ENCODE measurements at places on chromosomes 3 and 15.
A peak's percentile ranks its signal among the peaks of the same experiment; 100 is the strongest.

- DNase-seq: peak; percentile 51
These were observed 37.5 kb downstream of the CD86 start for GRCh38 chr3:122092460-122093165.

- no peak for DNase-seq
These were observed 45.2 kb downstream of the RPN1 start for GRCh38 chr3:128605091-128606046.

DNA sequence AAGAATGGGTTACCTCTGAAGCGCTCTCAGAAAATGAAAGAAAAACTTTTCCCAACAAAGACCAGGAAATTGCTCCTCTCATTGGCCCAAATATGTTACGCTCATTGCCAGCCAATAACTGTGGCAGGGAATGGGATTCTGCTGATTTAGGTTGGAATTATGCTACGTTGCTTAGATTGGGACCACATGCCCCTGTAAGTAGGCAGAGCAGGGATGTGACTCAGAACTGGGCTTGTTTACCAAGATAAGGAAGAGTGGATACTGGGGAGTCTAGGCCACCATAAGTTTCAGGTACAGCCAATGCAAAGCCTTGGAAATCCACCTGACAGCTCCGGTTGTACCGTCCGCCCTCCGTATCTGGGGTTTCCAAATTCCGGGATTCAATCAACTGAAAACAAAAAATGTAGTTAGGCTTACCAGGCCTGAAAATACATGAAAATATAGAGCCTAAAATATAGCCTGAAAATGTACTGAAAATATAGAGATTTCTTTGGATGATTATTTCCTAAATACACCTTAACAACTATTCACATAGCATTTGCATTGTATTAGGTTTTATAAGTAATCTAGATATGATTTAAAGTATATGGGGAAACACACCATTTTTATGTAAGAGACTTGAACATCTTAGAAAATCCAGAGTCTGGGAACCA, 1.5 kb upstream of the TCF12 start:
- no peak for DNase-seq

GRCh38 chr3:33833408-33834095, 35.1 kb downstream of the PDCD6IP start:
- no peak for DNase-seq
